Inflammatory macrophage treated with lipopolysaccharide for 1 hour (primary cell): ENCODE measurements at places on chromosomes 6 and 20.

DNA sequence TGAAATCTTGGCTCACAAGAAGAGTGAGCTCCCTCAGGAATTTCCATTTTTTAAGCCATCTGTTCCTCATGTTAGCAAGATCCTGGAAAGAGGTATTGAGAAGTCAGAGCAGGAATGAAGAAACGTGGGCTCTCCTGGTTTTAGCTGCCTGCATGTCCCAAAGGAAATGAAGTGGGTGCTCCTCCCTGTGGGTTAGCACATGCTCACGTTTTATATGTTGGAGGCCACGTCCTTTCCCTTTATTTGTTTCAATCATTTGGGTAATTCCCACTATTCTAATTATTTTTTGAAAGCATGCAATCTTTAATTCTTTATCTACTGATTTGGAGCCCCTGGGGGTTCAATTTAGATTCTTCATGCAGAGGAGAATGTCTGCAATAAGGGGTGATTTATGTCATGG lies 4.3 kb upstream of the MAP3K4 start:
- no peak for DNase-seq

- peak; percentile 3 for DNase-seq
These were observed 123.1 kb downstream of the RPS12 start for GRCh38 chr6:132937466-132937906.

- DNase-seq, result peak; percentile 32
These were observed 2.2 kb downstream of the SRC start for GRCh38 chr20:37347891-37348791.

GRCh38 chr6:35064757-35065440 lies 76.2 kb downstream of the TCP11 start:
- DNase-seq, result no peak

DNA sequence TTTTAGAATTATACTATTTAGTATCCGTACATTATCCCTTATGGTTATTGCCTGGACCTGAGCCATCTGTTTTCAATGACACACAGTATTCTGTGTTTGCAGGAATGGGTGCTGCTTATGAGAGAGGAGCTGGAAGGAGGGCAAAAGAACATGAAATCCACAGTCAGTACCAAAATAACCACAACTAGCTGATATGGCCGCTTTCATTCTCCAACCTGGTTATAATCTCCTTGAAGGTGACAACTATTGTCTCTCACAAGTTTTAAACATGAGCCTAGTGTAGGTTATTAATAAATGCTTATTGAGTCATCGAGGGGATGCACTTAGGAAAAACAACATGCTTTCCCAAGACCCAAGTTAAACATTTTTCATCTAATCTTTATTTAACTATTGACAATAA lies 356.6 kb downstream of the BMP2 start:
- no peak for DNase-seq

DNA sequence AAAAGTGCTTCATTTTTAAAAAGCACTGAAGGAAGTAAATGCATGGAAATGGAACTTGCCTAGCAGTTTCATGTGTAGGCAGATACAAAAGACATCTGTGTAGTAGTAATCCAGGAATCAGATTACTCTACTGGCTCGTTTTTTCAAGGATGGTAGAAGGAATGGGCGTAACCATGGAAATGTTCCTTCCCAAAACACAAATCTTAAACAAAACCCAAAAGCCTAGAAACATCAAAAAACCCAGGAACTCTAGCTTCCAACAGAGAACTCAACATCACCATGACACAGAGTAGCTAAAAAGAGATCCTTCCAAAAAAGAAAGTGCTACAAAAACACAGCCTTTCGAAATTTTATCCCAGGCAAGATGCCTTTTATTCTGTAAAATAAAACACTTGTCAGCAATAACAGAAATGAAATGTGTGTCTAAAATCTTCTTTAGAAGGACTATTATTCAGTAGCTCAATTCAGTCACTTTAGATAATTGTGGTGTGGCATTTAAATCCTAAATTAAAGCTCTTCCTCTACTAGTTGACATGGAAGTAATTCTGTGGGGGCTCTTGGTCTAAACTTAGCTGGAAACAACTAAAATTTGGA lies 81.7 kb downstream of the FAM217A start:
- no peak for DNase-seq

- no peak for DNase-seq
These were observed 626.1 kb downstream of the DHX35 start for GRCh38 chr20:39588148-39588757.

DNA sequence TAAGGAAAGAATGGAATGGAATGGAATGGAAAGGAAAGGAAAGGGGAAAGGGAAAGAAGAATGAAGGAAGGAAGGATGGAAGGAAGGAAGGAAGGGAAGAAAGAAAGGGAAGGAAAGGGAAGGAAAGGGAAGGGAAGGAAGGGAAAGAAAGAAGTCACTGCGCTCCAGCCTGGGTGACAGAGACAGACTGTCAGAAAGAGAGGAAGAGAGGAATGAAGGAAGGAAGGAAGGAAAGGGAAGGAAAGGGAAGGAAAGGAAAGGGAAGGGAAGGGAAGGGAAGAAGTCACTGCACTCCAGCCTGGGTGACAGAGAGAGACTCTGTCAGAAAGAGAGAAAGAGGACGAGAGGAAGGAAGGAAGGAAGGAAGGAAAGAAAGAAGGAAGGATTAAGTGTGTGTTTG lies 221.2 kb upstream of the LAMP5 start:
- no peak for DNase-seq

DNA sequence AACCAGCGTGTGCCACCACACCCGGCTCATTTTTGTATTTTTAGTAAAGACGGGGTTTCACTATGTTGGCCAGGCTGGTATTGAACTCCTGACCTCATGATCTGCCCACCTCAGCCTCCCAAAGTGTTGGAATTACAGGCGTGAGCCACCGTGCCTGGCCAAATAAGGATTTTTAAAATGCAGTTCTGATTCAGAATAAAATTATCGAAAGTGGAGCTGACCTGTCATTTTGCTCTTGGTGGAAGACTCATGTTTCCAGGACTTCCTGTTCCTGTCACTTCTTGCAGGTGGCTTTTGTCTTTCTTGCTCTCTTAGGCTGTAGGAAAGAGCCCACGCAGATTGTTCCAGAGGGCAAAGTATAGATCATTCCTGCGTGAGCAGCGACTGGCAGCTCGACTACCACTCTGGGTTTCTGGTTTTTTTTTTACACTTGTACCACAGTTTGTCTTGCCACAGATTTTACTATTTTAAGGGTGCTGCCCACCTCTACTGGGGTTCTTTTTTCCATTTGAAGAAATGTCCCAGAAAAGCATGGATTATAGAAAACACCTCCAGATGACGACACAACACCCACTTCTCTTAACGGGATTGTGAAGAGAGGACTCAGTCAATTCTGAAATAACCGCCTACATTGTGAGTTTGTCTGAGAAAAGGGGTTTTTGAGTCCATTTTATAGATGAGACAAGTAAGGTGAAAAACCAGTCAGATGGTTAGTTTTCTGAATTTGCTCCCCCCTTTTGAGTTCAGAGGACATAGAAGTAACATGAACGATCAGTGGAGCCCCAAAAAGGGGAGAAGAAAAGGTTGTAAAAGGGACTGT lies 7.5 kb downstream of the JARID2 start:
- DNase-seq, result no peak

DNA sequence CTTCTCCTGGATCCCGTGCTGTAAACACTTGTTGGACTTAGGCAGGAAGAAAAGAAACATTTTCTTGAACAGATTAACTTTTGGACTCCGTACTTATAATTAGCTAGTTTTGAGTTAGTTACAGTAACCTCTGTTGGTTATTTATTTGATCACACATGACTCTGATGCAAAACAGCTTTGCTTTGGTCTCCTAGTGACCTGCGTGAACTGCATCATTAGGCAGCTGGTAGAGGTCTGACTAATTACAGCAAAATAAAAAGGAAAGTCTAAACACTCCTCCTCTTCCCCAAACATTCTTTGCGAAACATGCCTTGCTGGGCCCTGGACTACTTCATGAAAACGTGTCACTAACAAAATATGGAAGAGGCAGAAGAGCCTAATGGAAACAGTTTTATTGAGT lies 61.1 kb upstream of the ZFP64 start:
- no peak for DNase-seq
